Stimulated activated naive CD8-positive, alpha-beta T cell treated with anti-CD3 and anti-CD28 coated beads, Interleukin-15, Interleukin-2, amounts not matched to agents 100 U/mL and 50 U/mL, for 24 hours (primary cell): ENCODE measurements at places on chromosomes 6 and 20.

GRCh38 chr6:130099119-130099518, 80.7 kb downstream of the L3MBTL3 start:
- no peak for DNase-seq

- DNase-seq, result no peak
Measured at GRCh38 chr20:5687884-5688283, 62.3 kb upstream of the SHLD1 start.

DNA sequence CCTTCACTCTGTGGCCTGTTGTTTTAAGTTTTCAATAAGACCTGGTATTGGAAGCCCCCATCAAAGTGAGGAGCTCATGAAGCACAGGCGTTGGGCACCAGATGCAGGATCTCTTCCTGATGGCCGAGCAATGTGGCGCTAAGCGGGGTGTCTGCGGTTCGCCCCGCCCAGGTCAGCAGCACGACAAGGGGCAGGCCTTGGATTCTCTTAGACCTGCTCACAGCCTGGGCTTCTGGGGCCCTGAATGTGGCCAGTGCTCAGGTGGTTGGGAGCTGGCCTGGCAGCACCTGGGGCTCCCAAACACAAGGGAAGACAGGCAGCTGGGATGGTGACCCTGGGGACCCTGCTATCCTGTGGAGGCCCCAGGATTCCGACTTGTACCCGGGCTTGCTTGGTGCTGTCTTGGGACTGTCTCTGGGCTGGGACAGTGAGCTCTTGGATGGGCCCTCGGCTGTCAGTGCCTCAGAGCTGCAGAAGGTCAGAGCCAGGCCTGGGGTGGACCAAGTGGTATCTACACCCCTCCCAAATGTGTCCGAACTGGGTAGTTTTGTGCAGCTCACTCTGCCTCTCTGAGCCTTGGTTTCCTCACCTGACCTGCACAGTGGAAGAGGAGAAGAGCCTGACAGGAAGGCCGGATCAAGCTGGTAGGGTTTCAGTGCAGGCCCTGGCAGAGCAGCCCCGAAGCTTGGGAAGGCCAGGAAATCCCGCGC, 69.1 kb downstream of the PHACTR3 start:
- no peak for DNase-seq

DNA sequence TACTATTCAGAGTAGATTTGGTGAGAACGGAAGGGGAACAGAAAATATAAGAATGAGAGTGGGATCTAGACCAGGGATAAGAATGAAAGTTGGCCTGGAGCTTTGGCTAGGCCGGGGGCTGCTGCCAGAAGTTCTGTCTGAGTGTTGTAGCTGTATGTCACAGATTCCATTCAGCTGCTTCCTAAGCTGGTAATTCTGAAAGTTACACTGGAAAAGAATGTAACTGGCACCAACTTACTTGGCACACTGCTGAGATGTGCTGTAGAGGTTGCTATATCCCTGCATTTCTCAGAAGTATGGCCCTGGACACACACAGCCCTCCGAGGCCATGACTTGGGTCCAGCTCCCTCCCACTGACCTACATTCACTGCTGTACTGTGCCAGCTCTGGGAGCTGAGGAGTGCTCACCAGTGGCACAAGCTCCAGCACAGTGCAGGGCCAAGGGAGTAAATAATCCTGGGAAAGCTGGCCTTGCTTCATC, 25.8 kb upstream of the TMEM217 start:
- no peak for DNase-seq

- DNase-seq, result no peak
Measured at GRCh38 chr6:130655586-130655985, 171.6 kb upstream of the SMLR1 start.

DNA sequence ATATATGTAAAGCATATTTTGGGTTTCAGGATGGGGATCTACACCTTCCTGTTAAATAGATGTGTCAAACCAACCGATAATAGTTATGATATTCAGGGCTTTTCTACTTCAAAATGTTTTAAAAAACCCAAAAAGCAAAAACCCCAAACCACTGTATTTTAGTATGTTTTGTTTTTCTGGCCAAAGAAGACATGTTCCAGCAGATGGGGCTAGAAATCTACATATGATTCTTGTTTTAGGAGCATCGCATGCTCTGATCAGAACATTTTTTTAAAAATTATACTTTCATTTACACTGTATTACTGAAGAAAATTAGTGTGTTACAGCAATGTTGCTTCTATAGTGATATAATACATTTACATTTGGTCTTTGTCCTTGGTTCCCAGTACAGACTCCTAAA, 11.0 kb downstream of the RMND1 start:
- no peak for DNase-seq

- no peak for DNase-seq
Measured at GRCh38 chr6:167849846-167850459, 23.2 kb downstream of the AFDN start.

GRCh38 chr20:48075591-48076174, 290.4 kb upstream of the SULF2 start:
- DNase-seq, result no peak

DNA sequence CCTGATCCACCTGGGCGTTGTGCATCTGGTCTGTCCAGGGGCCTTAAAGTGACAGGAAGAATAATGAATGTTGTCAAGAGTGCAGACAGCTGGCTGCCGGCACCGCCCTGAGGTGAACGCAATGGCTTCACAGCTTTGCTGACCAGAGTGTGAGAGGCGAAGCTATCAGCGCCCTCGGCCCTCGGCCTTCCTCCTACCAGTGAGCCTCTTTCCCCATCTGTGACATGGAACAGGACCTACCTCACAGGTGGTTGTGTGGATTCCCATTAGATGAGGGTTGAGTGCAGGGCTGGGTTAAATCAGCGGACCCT, 54.8 kb downstream of the CTCFL start:
- DNase-seq, result no peak

- no peak for DNase-seq
Measured at GRCh38 chr6:137223370-137224131, 4.4 kb upstream of the IFNGR1 start.

- no peak for DNase-seq
Measured at GRCh38 chr6:23533944-23534343, 592.1 kb upstream of the NRSN1 start.

GRCh38 chr6:163413345-163414116, 987 bp upstream of the QKI start:
- peak; percentile 91 for DNase-seq

DNA sequence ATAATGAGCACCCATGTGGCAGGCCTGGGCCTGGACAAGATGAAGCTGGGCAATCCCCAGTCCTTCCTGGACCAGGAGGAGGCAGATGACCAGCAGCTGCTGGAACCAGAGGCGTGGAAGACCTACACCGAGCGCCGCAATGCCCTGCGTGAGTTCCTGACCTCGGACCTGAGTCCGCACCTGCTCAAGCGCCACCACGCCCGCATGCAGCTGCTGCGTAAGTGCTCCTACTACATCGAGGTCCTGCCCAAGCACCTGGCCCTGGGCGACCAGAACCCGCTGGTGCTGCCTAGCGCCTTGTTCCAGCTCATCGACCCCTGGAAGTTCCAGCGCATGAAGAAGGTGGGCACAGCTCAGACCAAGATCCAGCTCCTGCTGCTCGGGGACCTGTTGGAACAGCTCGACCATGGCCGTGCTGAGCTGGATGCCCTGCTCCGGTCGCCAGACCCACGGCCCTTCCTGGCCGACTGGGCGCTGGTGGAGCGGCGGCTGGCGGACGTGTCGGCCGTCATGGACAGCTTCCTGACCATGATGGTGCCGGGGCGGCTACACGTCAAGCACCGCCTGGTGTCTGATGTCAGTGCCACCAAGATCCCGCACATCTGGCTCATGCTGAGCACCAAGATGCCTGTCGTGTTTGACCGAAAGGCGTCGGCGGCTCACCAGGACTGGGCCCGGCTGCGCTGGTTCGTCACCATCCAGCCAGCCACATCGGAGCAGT, 1.9 kb downstream of the FNDC11 start:
- DNase-seq, result no peak

DNA sequence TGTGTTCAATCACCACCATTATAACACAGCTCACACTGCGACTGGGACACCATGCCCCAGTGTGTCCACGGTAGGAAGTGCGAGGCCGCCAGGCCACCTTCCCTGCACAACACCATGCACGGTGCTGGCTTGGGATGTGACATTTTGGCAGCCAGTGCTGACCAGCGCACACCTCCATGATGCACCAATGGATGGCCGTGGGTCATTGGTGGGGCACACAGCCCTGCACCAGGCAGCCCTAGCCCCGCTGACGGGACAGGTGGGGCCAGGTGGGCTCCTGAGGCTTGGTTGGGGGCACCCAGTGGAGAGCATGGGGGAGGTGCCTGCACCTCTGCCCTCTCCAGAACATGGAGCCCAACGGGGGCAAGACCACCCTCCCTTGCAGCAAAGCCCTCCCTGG, 18.2 kb upstream of the FRMD1 start:
- DNase-seq, result no peak

DNA sequence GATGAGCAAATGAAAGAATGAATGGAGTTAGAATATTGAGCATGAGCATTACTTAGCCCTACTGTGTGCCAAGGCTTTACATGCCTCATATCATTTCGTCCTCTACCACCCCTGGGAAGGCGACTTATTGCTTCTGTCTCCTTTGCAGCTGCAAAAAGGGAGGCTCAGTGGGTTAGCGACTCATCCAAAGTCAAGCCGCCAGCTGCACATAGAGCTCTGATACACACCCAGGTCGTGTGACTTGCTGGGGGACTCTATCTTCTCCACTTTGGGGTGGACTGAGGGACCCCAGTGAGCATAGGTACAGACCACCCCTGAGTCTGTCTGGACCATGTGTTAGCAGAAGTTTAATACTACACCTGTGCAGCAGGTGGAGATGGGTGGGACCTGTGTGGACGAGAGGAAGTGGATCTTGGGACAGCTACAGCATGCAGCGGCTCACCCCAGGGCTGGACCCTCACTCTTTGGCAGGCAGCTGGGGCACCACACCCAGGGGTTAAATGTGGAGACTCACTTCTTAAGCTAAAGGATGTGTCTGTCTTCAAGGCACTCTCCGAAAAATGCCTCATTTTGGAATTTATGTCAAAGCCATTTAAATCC, 36.2 kb upstream of the ANGPT4 start:
- DNase-seq, result no peak

- no peak for DNase-seq
Measured at GRCh38 chr6:111322145-111322544, 160.9 kb downstream of the REV3L start.

- no peak for DNase-seq
Measured at GRCh38 chr6:9161731-9162130, 726.4 kb upstream of the SLC35B3 start.

DNA sequence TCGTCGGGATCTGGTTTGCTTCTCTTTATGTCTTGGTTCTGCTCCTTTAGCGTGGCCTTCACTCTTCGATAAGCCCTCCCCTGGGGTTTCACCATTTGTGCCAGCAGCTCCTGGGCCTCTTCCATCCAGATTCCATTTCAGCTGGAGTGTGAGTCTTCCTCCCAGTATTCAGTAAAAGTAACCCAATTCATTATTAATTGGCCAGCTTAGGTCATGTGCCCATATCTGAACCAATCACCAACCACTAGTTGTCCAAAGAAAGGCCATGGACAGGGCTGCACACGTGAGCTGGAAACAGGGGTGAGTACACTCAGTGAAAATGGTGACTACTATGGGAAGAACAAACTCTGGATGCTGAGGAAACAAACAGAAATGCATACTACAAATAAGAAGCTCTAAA, 2.8 kb upstream of the DOK5 start:
- DNase-seq, result no peak

DNA sequence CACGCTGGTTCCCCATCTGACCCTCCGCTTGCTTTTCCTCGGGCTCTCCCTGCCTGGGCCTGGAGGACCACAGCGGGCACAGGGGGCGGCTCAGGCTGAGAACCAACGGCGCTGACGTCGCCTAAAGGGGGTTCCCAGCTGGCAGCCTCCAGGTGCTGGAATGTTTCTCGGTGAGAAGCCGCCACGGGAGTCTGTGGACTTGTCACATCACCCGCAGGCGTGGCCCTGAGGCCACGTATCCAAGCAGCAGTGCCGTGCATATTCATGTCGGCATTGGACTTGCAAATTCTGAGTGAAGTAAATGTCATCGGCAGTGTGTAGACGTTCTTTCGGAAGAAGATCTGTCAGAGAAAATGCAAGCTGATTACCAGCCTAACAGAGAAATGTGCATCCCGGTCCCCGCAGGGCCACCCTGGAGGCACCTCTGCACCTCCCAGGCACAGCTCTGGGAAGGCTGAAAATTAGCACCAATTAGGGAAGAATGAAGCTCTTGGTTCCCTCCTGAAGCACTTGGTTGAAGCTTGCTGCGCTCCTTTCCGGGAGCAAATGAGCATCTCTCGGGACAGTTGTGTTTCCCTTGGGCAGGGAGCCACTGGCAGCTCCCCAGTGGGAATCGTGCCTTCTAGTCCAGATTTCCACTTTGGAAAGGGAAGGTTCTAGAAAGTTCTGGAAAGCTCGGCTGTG, 24.3 kb downstream of the NTSR1 start:
- no peak for DNase-seq

GRCh38 chr6:71457929-71458328, 169.3 kb downstream of the OGFRL1 start:
- DNase-seq, result no peak

DNA sequence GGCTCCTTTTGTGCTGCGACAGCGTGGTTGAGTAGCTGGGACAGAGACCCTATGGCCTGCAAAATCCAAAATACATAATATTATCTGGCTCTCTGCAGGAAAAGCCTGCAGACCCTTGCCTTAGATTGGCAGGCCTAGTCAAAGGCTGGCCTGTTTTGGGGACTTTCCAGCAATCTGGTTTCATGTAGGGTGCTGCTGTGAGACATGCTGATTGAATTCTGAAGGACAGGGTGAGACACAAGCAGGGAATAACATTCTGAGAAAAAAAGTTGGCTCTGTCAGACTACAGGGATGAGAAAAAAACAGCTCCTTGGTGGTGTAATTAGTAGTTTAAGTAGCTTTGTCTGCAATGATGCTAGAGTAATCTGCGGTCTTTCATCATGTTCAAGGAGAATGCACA, 402.7 kb upstream of the AGPAT4 start:
- DNase-seq, result no peak

GRCh38 chr20:12199703-12200102, 282.0 kb downstream of the BTBD3 start:
- no peak for DNase-seq

DNA sequence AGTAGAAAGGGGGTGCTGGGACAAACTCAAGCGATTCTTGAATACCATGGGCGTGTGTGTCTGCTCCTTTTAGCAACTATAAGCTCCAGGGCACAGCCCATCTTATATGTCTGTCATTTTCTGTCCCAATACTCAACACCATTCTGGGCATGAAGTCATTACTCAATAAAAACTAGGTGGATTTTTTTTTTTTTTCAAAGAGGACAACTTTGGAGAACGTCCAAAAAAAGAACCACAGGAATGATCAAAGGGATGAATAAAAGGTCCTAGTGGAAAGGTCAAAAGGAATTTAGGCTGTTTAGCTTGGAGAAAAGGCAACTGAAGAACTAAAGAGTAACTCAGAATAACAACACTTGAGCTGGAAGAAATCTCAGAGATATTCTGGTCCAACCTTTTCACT, 24.4 kb downstream of the UQCC1 start:
- no peak for DNase-seq
